ENCODE measurements at places on chromosomes 4 and X. TPM values are rescaled to one million over a fixed set of nuclear protein-coding genes. Genes with fewer than 3 reads are reported as not detected.

The DMD gene
- 2.4 TPM for polyA plus RNA-seq

The SMIM20 gene
- polyA plus RNA-seq: 8.7 TPM

The MAGEB6 gene
- polyA plus RNA-seq: not detected

The FABP2 gene
- not detected for polyA plus RNA-seq

The RENBP gene
- polyA plus RNA-seq: 1.6 TPM

The RTL3 gene
- not detected for polyA plus RNA-seq

The RPS6KA6 gene
- 0.48 TPM for polyA plus RNA-seq

The HTN3 gene
- not detected for polyA plus RNA-seq
